SK-MEL-5 (cell line): ENCODE measurements at places on chromosomes 3 and 15. TPM values are rescaled to one million over a fixed set of nuclear protein-coding genes. Genes with fewer than 3 reads are reported as not detected.

The HRH1 gene
- not detected in 2 replicates for total RNA-seq

The ZBBX gene
- total RNA-seq = not detected in 2 replicates

The GOLGA6L4 gene
- 0.29 and 0.32 TPM in 2 replicates for total RNA-seq

The RETNLB gene
- not detected in 2 replicates for total RNA-seq

The DLL4 gene
- 0.56 and 0.92 TPM in 2 replicates for total RNA-seq

The RRP9 gene
- 62.2 and 69.0 TPM in 2 replicates for total RNA-seq

The CXCR6 gene
- total RNA-seq = not detected in 2 replicates

The TMEM266 gene
- total RNA-seq = 1.9 and 2.0 TPM in 2 replicates

The SERINC4 gene
- not detected in 2 replicates for total RNA-seq

The LRRC31 gene
- total RNA-seq = not detected in 2 replicates

The UQCC5 gene
- total RNA-seq = 6.6 and 11.0 TPM in 2 replicates

The PTH1R gene
- 0.48 TPM in 1 of 2 replicates, not detected in the other for total RNA-seq

The GOLGA6D gene
- total RNA-seq = not detected in 2 replicates

The ATP2B2 gene
- total RNA-seq = not detected in 2 replicates

The UQCRC1 gene
- 288 and 322 TPM in 2 replicates for total RNA-seq

The CYP1A1 gene
- 2.7 and 5.7 TPM in 2 replicates for total RNA-seq

The PRKCD gene
- total RNA-seq = 3.3 and 4.0 TPM in 2 replicates

The MAGEL2 gene
- total RNA-seq = 0.88 and 0.95 TPM in 2 replicates

The NUP210 gene
- 14.9 and 19.4 TPM in 2 replicates for total RNA-seq

The OR5K2 gene
- not detected in 2 replicates for total RNA-seq

The AVEN gene
- 10.5 and 13.6 TPM in 2 replicates for total RNA-seq

The P3H2 gene
- 17.5 and 18.1 TPM in 2 replicates for total RNA-seq

The SETD5 gene
- 39.8 and 41.0 TPM in 2 replicates for total RNA-seq

The SLC22A13 gene
- 0.34 TPM in 1 of 2 replicates, not detected in the other for total RNA-seq

The SLC28A1 gene
- total RNA-seq = not detected in 2 replicates

The TRIM71 gene
- total RNA-seq = 0.03 TPM in 2 replicates

The NCK1 gene
- total RNA-seq = 40.0 and 43.8 TPM in 2 replicates
